ENCODE measurements at places on chromosomes 13 and 19. TPM values are rescaled to one million over a fixed set of nuclear protein-coding genes. Genes with fewer than 3 reads are reported as not detected.

Gene HSD17B14
- total RNA-seq = 4.2 TPM

Gene POU2F2
- 2.5 TPM for total RNA-seq

Gene ZNF614
- 12.5 TPM for total RNA-seq

Gene GRK1
- 0.77 TPM for total RNA-seq

Gene CNFN
- 2.2 TPM for total RNA-seq
